ENCODE measurements at places on chromosomes 12 and 14.

DNA sequence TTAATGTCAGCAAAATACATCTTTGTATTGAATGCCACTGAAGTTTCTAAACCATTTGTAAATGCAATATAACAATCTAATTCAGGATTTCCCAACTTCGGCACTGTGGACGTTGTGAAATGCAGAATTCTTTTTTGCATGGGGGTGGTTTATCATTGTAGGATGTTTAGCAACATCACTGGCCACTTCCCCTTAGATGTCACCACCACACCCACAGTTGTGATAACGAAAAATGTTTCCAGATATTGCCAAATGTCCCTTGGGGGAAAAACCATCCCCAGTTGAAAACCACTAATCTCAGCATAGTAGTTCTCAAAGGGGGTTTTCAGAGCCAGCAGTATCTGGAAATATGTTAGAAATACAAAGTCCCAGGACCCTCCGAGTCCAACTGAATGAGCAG, 203.3 kb downstream of the NAV3 start:
- DNase-seq, result no peak

DNA sequence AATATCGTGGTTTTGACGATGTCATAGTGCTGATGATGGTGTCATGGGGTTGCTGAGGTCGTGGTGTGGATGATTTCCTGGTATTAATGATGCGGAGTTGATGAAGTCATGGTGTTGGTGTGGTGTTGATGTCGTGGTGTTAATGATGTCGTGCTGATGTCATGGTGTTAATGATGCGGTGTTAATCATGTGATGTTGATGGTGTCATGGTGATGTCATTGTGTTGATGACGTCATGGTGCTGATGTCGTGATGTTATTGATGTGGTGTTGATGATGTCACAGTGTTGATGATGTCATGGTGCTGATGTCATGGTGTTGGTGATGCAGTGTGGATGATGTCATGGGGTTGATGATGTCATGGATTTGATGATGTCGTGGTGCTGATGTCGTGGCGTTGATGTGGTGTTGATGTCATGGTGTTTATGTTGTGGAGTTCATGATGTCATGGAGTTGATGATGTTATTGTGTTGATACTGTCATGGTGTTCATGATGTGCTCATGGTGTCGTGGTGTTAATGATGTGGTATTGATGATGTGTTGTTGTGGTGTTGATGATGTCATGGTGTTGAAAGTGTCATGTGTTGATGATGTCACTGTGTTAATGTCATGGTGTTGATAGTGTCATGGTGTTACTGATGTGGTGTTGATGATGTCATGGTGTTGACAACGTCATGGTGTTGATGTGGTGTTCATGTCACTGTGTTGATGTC, 48.5 kb upstream of the RIMBP2 start:
- DNase-seq, result no peak

- DNase-seq, result no peak
These were observed 809 bp downstream of the AP1G2 start for GRCh38 chr14:23566778-23567185.

- DNase-seq, result no peak
These were observed 65.4 kb upstream of the TBPL2 start for GRCh38 chr14:55505846-55506245.

GRCh38 chr14:61663312-61663979, 31.9 kb upstream of the HIF1A start:
- DNase-seq, result no peak

DNA sequence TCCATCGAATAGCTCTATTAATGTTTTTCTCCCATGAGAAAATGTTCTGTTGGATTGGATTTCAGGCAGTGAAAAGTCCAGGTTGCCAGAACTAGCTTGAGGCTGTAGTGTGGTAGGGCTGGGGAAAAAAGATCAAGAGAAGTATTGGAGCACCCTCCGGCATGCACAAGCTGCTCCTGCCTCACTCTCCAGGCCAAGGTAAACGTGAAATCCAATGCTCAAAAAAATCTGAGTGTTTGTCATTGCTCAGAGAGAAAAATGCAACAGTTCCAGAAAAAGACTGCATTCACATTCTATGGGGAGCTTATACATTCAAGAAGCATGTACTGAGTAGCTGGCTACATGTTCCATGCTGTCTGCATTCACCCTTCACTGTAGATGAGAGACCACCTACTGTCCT, 680.9 kb upstream of the TBX3 start:
- no peak for DNase-seq

GRCh38 chr14:64628940-64629408, 75.2 kb upstream of the PLEKHG3 start:
- no peak for DNase-seq

All from effector memory CD4-positive, alpha-beta T cell (primary cell).